ENCODE measurements at places on chromosomes 6 and 20.

DNA sequence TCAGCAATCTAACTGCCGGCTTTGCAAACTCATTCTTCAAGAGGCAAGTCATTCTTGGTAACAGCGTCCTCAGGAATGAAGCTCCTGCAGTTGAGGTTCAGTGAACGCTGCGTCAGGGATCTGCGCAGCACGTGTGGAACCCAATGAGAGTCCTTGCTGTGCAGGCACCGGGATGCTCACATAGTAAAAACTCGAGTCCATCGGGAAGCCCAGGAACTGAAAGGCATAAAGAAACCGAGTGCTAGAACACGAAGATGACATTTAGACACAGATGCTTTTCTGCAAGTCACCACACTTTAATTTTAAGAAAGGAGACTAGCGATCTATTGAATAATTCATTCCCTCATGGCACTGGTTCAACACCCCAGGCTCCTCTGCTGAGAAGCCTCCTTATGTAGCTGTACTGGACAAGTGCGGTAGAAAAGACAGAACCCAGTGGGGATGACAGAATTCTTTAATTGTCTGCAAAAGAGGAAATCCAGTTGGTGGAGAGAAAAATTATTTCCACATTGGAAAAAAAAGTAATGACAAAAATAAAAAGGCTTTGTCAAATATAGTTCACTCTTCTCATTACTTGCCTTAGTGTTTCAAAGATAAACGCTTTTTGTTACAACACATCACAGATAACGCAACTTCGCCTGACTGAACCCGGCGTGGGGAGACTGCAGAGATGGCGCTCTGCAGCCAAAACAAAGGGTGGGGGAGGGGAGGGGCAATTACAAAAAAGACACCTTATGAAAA, 1.9 kb upstream of the AFDN start:
- DNase-seq = no peak

DNA sequence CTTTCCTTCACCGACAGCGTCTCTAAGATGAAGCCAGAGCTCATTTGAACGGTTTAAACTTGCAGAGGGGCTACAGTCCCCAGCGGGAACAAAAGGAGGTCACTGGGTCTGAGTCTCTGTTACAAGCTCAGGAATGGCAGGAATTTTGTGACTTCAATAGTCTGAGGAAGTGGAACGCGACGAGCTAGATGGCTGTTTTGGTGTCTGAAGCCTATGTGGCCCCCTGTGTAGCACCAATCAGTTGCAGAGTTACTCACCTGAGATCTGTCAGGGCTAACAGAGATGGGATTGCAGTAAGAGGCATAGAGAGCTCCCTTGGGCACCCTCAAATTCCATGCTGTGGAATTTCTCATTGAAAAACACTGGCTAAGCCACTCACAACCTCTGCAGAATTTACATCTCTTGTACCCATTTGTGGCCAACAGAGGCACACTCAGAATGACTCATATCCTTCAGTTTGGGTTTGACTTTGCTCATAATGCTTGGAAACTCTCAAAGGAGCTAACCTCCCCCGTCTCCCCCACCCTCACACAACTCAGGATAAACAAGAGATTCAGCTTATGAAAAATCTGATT, 7.1 kb upstream of the TCP11 start:
- DNase-seq = no peak

- no peak for DNase-seq
Observed at GRCh38 chr6:5950361-5950785, 56.4 kb downstream of the NRN1 start.

DNA sequence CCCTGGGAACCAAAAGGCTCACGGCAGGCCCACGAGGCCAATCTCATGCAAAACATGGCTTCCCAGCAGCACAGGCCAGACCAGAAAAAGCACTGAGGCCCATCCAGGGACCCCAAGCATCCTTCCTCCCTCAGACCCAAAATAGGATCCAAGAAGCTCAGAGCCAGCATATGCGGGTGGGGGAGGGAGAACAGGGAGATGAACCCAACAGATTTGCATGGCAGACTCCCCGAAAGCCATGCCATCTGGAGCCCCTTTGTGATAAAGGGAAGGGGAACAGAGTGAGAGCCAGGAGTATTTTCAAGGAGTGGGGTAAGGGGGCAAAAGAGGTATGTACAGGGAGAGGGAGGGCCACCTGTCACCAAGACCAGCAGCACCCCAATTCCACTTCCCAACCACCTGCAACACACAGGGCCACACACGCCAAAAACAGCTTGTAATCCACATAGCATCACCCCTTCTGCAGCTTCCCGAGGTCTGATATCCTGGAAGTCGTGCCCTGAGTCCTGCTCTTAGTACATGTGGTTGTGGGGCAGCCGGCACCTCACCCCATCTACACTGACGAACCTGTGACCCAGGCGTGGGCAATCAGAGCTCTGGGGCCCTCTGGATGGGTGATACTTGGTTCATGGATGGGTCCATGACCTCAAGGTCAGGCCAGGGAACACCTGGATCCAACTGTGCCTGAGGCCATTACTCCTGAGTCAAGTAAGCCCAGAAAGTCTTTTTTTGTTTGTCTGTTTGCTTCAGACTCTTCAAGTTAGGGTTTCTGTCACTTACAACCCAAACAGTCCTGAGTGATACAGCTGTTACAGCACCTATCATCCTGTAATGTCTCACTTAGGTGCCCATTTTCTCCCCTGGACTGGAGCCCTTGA, 24.4 kb downstream of the PREX1 start:
- DNase-seq = no peak

DNA sequence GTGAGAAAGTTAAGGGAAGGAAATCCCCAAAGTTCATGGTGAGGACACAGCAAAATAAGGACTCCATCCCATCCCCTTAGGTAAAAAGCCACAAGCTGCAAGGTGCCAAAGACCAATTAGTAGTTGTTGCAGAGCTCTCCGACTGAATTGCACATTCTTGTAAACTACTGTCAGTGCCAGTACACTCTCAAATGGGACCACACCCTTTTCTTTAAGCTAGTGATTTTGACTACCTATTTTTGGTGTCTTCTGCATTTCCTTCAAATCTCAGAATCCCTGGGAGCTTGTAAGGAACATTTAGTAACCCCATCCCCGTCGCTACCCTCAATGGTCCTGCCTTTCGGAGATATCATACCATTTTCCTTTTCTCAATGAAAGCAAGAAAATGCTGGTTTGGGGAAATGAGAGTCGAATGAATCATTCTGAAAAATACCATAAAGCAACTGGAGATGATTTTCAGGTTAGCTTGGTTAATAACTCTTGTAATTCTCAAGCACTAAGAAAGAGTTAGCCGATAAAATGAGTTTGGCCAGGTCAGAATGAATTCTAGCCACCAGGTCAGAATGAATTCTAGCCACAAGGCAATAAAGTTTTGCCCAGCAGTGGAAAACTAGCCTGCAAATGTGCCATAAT, 5.2 kb upstream of the HMGN3 start:
- no peak for DNase-seq

DNA sequence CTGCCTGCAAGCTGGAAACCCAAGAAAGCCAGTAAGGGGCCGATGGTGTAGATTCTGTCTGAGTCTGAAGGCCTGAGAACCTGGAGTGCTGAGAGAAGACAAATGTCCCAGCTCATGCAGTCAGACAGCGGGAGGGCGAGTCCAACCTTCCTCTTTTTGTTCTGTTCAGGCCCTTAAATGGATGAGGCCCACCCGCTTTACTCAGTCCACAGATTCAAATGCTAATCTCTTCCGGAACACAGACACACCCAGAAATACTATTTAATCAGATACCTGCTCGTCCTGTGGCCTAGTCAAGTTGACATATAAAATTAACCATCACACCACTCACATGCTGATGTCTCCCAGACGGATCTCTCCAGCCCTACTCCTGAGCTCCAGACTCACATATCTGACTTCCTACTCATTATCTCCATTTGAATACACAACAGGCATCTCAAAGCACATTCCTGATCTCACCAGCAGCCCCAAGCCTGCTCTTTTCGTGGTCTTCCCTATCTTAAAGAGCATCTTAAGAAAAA, 26.7 kb upstream of the SRC start:
- no peak for DNase-seq

DNA sequence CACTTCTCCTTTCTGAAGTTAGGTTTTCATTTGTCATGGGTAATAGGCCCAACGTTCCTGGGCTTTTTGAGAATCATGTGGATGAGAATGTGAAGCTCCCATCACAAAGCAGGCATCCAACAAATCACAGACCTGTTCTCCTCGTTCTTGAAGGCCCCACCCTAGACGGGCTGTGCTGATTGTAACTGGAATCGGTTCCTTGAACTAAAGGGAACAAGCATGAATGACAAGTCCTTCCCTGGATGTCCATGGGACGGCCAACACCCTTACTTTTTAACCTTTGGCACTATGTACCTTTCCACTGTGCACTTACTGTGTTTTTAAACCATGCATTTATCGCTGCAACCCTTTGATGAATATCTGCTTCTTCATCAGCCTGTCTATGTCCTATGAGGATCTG, 438.2 kb downstream of the CD83 start:
- no peak for DNase-seq

DNA sequence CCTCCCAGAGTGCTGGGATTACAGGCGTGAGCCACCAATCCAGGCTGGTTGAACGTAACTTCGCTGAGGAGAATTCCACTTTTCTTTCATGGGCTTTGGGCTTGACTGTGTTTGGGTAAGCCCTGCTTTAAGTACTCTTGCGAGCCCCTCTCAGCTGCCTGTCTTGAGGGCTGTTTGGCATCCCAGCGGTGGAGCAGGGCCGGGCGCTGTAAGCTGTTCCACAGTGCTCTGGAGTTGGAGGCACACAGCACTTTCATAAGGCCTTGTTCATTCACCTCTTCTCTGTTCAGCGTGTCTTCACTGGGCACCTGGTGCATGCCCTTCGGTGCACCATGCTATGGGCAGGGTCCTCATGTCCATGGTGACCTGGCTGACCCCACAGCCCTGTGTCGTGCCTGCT, 21.6 kb downstream of the PNLDC1 start:
- DNase-seq = no peak
